ENCODE measurements at places on chromosomes 1 and 21.

- no peak for DNase-seq
These were observed 57.2 kb downstream of the IGSF5 start for GRCh38 chr21:39802217-39802616.

GRCh38 chr1:218524526-218524925, 179.4 kb downstream of the TGFB2 start:
- DNase-seq, result no peak

- no peak for DNase-seq
These were observed 10.9 kb upstream of the SAMD11 start for GRCh38 chr1:912740-913301.

DNA sequence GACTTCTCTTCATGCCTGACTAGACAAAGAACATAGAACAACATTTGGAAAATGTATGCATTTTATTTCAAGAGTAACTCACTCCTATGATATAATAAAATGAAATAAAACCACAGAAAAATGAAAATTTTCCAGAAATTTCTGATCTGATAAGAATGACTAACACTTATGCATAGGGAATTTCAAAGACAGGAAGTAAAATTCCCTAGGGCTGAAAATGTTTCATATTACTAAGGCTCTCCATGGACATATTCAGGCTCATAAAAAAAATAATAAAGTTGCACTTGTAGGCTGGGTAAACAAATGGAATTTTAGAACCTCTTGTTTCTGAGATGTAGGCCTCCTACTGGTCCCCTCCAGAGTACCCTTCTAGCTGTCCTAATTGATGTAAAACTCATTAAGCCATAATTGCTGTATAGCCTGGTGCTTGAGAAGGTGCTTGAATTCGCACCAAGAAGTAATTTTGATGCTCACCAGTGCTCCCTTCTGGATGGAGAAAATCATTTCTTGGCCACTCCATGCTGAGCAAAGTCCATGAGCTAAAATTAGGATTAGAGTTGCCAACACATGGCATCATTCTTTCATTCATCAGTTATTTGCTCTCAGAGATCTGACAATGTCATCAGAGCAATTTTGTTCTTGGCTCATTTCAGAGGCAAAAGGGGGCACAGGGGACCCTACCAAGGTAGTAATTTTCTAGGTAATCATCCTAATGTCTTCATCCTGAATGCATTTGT, 641.0 kb upstream of the CAMK1G start:
- no peak for DNase-seq

- no peak for DNase-seq
These were observed 40.8 kb upstream of the WARS2 start for GRCh38 chr1:119181218-119181617.

GRCh38 chr1:119254067-119254720, 113.7 kb upstream of the WARS2 start:
- DNase-seq, result no peak

GRCh38 chr1:232854798-232855159, 49.6 kb downstream of the MAP10 start:
- DNase-seq, result no peak

- DNase-seq, result no peak
These were observed 73.1 kb downstream of the UBIAD1 start for GRCh38 chr1:11345971-11346715.

DNA sequence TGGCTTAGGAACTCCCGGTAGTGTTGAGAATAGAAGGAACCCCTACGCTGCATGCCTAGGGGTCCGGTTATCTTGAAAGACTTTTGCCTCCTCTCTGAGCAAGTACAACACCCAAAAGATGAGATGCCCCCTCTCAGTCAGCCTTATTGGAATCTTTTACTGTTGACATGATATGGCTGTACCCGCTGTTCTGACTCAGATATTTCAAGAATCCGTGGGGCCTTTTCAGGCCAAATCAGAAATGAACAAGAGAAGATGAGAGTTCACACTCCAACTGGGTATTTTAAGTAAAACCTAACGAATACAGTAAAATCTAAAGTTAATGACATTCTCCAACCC, 164.2 kb downstream of the PPIAL4G start:
- no peak for DNase-seq

DNA sequence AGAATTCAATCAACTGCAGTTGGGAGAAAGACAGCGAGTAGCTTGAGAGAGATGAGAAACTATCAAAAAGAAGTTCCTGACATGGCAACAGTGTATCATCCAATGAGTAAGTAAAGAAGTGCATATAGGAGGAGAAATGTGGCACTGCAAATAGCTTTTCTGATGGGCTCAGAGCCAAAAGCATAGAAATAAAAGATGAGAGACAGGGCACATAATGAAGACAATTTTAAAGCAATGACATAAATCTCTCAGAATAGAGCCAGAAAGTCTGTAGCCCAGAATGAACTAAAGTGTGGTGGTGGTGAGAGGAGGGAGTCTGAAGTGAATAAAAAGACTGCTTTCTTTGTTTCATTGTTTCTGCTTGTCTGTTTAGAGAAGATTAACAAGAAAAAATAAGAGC, 34.3 kb downstream of the TNFSF18 start:
- no peak for DNase-seq

DNA sequence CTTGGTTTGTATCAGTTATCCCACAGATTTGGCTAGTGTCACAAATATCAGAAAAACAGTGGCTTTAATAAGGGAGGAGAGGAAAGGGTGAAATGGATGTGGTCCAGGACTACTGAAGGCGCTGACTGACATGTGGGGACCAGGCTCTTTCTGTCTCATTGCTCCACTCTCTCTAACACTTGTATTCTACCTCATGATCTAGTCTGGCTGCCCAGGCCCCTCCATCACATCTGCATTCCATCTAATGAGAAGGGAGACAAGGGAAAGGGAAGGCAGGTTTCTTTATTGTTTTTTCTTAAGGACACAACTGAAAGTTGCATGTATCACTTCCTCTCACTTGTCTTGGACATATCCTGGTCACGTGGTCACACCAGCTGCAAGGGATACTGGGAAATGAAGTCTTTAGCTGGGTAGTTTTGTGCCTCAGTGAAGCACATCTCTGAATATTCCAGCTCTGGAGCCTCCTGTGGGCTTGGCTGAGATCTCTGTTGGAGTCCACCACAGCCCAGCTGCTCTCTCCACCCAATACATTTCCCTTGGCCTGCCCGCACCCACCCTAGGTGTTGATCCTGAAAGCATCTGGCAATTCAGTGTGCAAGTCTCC, 42.0 kb upstream of the PADI2 start:
- DNase-seq, result no peak

All from activated CD4-positive, alpha-beta T cell treated with anti-CD3 and anti-CD28 coated beads, Interleukin-2, amount 50 U/mL, for 1 hour (primary cell).